ENCODE measurements at places on chromosomes 12 and 14.

GRCh38 chr12:67698672-67699581 is 50.4 kb downstream of the DYRK2 start:
- no peak for DNase-seq

GRCh38 chr12:57524814-57525614 is 2.4 kb downstream of the MBD6 start:
- DNase-seq = no peak

- DNase-seq = no peak
Measured at GRCh38 chr14:30869551-30870155, 4.7 kb upstream of the COCH start.

- DNase-seq = no peak
Measured at GRCh38 chr12:77687321-77687720, 143.4 kb upstream of the NAV3 start.

- DNase-seq = no peak
Measured at GRCh38 chr12:15323480-15323879, 1.2 kb downstream of the PTPRO start.

DNA sequence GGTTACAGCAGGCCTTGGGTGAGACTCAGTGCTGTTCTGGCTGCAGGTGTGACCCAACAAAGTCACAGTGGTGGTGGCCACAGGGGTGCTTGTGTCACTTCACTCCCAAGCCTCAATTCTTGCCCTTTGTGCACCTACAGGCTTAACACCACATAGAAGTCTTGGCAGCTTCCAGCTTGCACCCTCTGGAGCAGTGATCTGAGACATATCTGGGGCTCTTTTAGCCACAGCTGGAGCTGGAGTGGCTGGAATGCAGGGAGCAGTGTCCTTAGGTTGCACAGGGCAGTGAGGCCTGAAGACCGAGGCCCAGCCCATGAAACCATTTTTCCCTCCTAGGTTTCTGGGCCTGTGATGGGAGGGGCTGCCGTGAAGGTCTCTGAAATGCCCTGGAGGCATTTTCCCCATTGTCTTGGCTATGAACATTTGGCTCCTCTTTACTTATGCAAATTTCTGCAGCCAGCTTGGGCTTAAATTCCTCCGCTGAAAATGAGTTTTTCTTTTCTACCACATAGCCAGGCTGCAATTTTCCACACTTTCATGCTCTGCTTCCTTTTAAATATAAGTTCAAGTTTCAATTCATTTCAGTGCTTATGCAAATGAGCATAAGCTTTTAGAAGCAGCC is 37.7 kb downstream of the ADAM21 start:
- DNase-seq = no peak

- no peak for DNase-seq
Measured at GRCh38 chr12:115137812-115138521, 454.0 kb upstream of the TBX3 start.

Data from kidney epithelial cell (primary cell).